ENCODE measurements at places on chromosomes 2 and 18. TPM values are rescaled to one million over a fixed set of nuclear protein-coding genes. Genes with fewer than 3 reads are reported as not detected.

- H3K27ac ChIP-seq: no peak overlapping the region
- H3K4me3 ChIP-seq: no peak overlapping the region
- no peaks in the 10 kb centered on the region for H3K36me3 ChIP-seq
- no peaks in the 10 kb centered on the region for H3K4me1 ChIP-seq
- H3K27me3 ChIP-seq: peaks cover 8% of the 10 kb centered on the region
- DNase-seq: no peak
Observed at GRCh38 chr2:30820381-30821055, 13.3 kb upstream of the CAPN13 start.

GRCh38 chr2:149037851-149038250 is 648 bp upstream of the LYPD6B start:
- peaks cover 64% of the 10 kb centered on the region for H3K27me3 ChIP-seq
- no peak overlapping the region for H3K27ac ChIP-seq
- no peak overlapping the region for H3K4me3 ChIP-seq
- DNase-seq: no peak
- no peaks in the 10 kb centered on the region for H3K36me3 ChIP-seq
- peaks cover 2% of the 10 kb centered on the region for H3K4me1 ChIP-seq

DNA sequence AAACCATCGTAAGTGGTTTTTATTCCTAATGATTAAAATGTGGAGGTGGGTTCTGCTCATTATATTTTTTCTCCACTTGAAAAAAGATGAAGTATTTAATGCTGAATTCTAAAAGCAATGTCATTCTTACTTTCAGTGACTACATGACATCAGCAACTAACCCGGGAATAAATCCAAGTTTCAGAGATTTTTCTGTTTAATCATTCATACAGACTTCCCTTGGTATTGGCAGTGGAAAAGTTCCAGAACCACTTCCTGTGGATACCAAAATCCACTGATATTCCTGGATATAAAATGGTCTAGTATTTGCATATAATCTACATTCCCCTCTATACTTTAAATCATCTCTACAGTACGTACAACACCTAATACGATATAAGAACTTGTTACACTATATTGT is 128.6 kb downstream of the ZNF532 start:
- no peak for DNase-seq
- H3K36me3 ChIP-seq: no peaks in the 10 kb centered on the region
- peaks cover 13% of the 10 kb centered on the region for H3K4me1 ChIP-seq
- H3K4me3 ChIP-seq: no peak overlapping the region
- H3K27me3 ChIP-seq: peaks cover 3% of the 10 kb centered on the region

DNA sequence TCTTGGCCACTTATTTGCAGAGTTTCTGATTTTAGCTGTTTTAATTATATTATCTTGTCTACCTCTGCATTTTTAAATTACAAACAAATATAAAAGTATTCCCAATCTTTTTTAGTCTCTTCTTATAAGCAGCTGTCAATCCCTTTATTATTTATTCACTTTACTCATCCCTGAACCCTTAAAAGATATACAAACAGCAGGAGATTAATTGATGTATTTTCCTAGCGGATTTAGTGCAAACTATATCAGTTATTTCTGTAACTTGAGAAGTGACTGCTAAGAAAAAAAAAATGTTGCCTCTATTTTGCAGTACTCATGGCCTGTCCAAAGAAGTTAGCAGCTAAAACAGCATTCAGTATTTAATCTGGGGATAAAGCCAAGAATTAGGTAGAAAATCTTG is 42.1 kb upstream of the GCFC2 start:
- no peak for DNase-seq
- no peak overlapping the region for H3K4me3 ChIP-seq
- H3K27me3 ChIP-seq: peaks cover 7% of the 10 kb centered on the region
- no peaks in the 10 kb centered on the region for H3K4me1 ChIP-seq
- H3K36me3 ChIP-seq: no peaks in the 10 kb centered on the region

DNA sequence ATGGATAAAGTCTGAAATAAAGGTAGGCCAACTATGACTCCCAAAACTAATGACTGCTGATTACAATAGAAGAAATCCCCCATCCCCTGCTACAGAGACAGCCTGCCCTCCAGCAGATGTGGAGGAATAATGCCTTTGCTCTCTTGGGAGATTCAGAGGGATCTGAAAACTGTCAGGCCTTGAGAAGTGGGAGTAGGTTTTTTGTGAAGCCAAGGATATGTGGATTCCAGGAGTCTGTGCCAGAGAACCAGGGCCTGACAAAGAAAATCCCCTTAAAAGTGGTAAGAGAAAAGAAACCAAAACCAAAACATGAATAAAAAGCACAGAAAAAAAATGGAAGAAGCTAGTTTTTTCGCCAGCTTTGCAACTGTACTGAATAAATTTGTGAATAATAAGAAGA is 397.6 kb downstream of the ZNF521 start:
- H3K4me1 ChIP-seq: no peaks in the 10 kb centered on the region
- DNase-seq: no peak
- H3K27ac ChIP-seq: no peak overlapping the region
- H3K27me3 ChIP-seq: no peaks in the 10 kb centered on the region
- no peaks in the 10 kb centered on the region for H3K36me3 ChIP-seq
- no peak overlapping the region for H3K4me3 ChIP-seq

DNA sequence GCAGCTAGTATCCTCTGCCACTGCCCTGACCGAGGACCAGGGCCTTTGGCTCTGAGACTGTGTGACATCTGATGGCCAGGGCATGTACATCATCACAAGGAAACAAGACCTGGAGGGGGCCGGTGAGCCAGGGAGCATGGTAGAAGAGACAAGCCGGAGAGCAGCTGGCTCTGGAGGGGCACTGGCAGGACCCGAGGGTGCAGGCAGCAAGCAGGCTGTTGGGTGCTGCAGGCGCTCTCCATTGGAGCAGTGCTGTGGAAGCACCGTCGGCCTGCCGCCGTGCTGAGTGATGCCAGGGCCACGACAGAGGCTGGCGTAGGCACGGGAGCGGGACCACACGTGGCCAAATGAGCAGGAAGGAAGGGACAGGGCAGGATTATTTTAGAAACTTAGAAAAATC is 335.2 kb downstream of the GBX2 start:
- H3K27me3 ChIP-seq: no peaks in the 10 kb centered on the region
- H3K36me3 ChIP-seq: no peaks in the 10 kb centered on the region
- no peak overlapping the region for H3K4me3 ChIP-seq
- H3K27ac ChIP-seq: no peak overlapping the region
- DNase-seq: no peak
- H3K4me1 ChIP-seq: no peaks in the 10 kb centered on the region

- H3K27me3 ChIP-seq: peaks cover 20% of the 10 kb centered on the region
- H3K36me3 ChIP-seq: no peaks in the 10 kb centered on the region
- DNase-seq: no peak
- no peak overlapping the region for H3K27ac ChIP-seq
- H3K4me1 ChIP-seq: no peaks in the 10 kb centered on the region
Observed at GRCh38 chr2:224055101-224055500, 16.0 kb upstream of the SERPINE2 start.

GRCh38 chr2:159356053-159356554 is 69.6 kb upstream of the WDSUB1 start:
- no peaks in the 10 kb centered on the region for H3K36me3 ChIP-seq
- no peaks in the 10 kb centered on the region for H3K27me3 ChIP-seq

Gene SLC35G4
- total RNA-seq: not detected

DNA sequence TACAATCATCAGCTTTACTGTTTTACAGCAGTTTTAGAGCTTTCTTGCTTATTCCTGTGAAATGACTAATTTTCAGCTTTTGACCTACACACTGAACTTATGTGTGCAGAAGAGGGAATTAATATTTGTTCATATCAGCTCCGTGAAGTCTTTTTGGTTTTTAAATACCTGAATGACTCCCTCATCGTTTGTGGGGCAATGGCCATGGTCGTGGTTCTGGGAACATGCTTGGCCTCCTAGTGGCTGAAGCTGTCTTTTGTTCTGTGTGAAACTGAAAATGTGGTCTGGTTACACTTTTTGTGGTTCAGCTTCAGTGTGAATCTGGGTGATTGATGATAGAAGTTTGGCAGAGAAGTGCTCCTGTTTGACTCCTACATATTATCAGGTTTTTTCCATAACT is 408.1 kb downstream of the THSD7B start:
- H3K36me3 ChIP-seq: no peaks in the 10 kb centered on the region
- no peak overlapping the region for H3K4me3 ChIP-seq
- no peak for DNase-seq
- H3K4me1 ChIP-seq: no peaks in the 10 kb centered on the region

Gene CCNT2
- total RNA-seq: 35.8 TPM

DNA sequence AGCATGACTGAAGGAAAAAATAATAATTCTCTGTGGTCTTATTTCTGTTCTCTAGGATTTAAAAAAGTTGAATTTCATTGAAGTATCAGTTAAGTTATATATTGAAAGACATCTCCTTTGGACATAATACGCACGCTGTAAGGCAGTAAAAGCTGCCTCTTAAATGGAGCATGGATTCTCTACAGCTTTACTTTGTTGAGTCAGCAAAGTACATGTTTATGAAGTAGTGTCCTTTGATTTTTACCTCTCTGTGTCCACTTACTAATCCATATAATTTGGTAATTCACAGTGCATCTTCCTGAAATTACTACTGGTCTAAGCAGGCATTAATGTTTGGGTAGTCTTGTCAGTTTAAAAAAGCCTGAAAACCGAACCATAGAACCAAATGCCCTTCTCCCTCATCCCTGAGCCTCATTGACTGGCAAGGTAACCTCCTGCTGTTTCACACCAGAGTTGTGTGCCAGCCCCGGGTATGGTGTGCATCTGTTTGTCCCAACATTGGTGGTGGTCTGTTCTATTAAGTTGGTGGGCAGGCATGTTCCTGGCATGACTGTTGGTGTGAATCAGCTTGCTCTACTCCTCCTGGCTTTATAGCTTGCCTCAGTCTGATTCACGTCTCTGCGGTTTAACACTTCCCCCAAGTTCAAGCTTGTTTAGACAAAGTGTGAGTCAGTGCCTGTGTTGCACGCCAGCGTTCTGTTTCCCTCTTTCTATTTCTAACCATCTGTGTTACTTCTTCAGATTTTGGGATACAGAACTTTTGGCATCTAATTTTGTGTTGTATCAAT is 71.0 kb upstream of the ITM2C start:
- peak overlapping the region; percentile 96 for H3K27ac ChIP-seq
- H3K27me3 ChIP-seq: no peaks in the 10 kb centered on the region
- peak overlapping the region; percentile 71 for H3K4me3 ChIP-seq
- H3K4me1 ChIP-seq: peaks cover 54% of the 10 kb centered on the region
- peaks cover 69% of the 10 kb centered on the region for H3K36me3 ChIP-seq

Gene LDLRAD4
- 19.1 TPM for total RNA-seq

DNA sequence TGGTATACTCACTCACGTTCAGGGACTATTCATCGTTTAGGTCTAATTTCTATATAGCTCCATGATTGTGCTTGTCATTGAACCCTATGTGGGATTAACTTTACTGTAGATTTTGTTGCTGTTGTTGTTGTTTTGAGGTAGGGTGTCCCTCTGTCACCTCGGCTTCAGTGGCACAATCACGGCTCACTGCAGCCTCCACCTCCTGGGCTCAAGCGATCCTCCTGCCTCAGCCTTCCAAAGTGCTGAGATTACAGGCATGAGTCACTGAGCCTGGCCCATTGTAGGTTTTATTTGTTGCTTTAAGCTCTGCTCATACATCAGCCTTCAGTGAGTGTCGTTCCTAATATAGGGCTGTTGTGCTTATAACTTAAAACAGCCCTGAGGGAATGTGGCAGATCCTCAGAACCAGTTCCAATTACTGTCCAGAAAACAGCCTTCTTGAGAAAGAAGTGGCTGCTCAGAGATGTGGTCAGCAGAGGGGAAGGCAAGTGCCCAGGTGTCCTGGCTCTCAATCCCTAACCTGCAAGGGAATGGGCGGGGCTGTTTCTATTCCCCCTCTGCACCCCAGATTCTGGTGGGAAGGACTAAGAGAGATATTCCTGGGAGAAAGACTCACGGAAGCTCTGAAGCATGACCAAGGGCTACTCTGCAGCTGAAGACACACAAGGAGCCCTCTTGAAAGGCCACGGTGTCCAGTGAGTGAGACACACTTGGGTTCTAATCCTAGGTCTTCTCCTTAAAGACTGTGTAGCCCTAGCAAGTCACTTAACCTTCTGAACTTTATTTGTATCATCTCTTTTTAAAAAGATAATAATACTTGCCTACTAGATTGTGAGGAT is 79.6 kb upstream of the LCLAT1 start:
- no peak for DNase-seq
- H3K27me3 ChIP-seq: no peaks in the 10 kb centered on the region
- no peaks in the 10 kb centered on the region for H3K36me3 ChIP-seq
- H3K27ac ChIP-seq: no peak overlapping the region

GRCh38 chr2:198913394-198914152 is 544.2 kb downstream of the SATB2 start:
- no peaks in the 10 kb centered on the region for H3K27me3 ChIP-seq
- no peaks in the 10 kb centered on the region for H3K4me1 ChIP-seq
- no peaks in the 10 kb centered on the region for H3K36me3 ChIP-seq
- no peak overlapping the region for H3K4me3 ChIP-seq
- H3K27ac ChIP-seq: no peak overlapping the region
- DNase-seq: no peak

Gene UNC50
- 32.7 TPM for total RNA-seq

GRCh38 chr2:61993422-61994024 is 88.0 kb downstream of the COMMD1 start:
- no peak overlapping the region for H3K27ac ChIP-seq
- DNase-seq: no peak
- H3K4me1 ChIP-seq: no peaks in the 10 kb centered on the region
- no peak overlapping the region for H3K4me3 ChIP-seq

Gene KIF1A
- 0.71 TPM for total RNA-seq

DNA sequence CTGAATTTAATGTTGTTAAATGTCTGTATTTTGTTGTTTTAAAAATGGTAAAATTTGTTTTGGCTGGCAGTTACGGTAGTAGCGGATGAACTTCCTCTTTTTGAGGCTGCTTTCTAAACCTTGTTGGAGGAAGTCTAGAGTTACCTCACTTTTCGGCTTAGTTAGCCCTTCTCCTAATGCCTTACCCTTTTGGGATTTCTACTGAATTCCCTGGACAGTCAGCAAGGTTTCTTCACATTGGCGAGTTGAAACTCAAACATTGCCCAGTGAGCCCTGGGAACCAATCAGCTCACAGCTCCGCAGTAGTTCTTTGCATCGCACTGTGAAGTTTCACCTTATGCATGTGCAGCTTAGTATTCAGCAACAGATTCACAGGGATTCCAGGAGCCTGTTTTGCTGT is 55.2 kb downstream of the TMEM247 start:
- H3K4me3 ChIP-seq: peak overlapping the region; percentile 49
- peaks cover 30% of the 10 kb centered on the region for H3K36me3 ChIP-seq
- H3K27ac ChIP-seq: peak overlapping the region; percentile 67
- no peak for DNase-seq
- no peaks in the 10 kb centered on the region for H3K27me3 ChIP-seq

Gene ZNF513
- 16.7 TPM for total RNA-seq

GRCh38 chr2:28567061-28567471 is 71.2 kb downstream of the PLB1 start:
- peaks cover 19% of the 10 kb centered on the region for H3K4me1 ChIP-seq
- H3K36me3 ChIP-seq: peaks cover 17% of the 10 kb centered on the region
- peak overlapping the region; percentile 81 for H3K4me3 ChIP-seq
- no peak for DNase-seq

DNA sequence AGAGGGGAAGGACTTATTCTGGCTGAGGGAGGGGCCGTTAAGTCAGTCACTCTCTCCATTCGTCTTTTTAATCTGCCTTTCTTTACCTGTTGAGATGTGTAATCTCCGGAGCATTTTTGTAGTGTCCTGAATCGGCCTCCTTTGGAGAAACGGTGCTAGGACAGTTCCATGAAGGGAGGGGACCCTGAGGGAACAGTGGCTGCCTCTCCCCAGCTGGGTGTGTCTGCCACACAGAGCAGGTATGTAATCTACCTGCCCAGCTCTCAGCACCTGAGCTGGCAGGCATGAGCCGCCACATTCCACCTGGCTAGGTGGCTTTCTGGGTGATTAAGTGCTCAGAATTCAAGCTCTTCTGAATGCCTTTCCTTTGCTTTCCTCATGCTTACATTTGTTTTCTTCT is 131.2 kb downstream of the WDSUB1 start:
- no peak overlapping the region for H3K27ac ChIP-seq
- H3K36me3 ChIP-seq: no peaks in the 10 kb centered on the region
- peaks cover 2% of the 10 kb centered on the region for H3K4me1 ChIP-seq
- DNase-seq: no peak

Measured in activated CD4-positive, alpha-beta memory T cell treated with anti-CD3 and anti-CD28 coated beads, Interleukin-2, amount 10 ng/mL, durations not matched to agents 7 days and 5 days (primary cell).